NCI-H524 (cell line): ENCODE measurements at places on chromosomes 2 and 18.

DNA sequence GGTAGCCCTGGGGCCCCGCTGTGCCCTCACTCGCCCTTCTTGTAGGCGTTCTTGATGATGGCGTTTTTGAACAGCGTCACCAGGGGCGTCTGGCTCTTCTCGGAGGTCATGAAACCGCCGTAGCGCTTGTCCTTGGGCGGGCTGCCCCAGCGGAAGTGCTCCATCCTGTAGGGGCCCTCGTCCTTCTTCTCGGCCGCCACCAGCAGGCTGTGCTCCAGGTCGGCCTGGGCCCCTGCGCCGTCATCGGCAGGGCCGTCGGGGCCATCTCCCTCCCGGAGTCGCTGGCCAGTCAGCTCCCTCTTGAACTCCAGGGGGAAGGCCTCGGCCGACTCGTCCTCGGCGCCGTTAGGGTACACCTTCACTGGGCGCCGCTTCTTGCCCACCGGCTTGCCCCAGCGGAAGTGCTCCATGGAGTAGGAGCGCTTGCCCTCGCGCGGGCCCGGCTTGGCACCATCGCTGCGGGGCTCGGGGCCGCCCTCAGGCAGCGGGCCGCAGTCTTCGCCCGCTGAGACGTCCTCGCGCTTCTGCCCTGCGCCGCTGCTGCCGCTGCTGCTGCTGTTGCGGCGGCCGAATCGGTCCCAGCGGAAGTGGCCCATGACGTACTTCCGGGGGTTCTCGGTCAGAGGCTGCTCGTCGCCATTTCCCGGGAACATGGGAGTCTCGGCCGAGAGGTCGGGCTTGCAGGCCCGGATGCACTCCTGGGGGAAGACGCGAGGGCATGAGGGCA is 7.2 kb downstream of the POMC start:
- DNase-seq: no peak

- no peak for DNase-seq
Measured at GRCh38 chr2:40400336-40400953, 51.4 kb downstream of the SLC8A1 start.

GRCh38 chr2:60371681-60372080 is 181.8 kb downstream of the BCL11A start:
- no peak for DNase-seq

DNA sequence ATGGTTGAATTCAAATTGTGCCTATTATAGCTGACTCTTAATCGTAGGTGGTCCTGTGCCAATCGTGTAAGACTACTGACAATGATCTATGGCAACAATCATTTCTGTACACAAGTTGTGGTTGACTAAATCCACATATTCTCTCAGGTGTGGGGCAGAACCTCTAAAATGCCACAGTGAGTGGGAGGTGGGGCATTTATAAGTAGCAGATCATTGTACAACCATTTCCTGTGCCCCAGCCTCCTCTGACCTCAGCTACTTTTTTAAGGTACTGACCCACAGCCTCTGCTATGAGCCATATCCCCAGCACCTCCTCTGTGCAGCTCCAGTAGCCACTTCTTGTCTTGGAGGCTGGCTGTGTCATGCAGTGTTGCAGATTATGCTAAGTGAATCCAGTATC is 48.6 kb upstream of the RAPH1 start:
- DNase-seq: no peak

DNA sequence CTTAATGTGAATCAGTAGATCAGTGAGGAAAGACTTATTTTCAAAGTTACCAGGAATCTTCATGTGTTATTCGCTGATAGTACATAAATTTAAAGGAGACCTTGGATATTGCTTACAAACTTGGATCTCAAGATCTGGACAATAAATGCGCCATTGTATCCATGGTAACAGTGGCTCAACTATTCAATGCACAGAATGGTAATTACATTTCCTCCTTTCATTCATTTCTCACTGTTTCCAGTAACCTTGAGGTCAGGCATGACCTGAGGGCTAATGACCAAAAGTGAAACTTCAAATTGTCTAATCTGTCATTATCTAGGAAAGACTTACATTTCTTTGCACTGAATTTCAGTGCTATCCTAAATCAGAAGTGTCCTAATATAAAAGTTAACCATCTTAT is 8.1 kb downstream of the LRP2 start:
- no peak for DNase-seq

DNA sequence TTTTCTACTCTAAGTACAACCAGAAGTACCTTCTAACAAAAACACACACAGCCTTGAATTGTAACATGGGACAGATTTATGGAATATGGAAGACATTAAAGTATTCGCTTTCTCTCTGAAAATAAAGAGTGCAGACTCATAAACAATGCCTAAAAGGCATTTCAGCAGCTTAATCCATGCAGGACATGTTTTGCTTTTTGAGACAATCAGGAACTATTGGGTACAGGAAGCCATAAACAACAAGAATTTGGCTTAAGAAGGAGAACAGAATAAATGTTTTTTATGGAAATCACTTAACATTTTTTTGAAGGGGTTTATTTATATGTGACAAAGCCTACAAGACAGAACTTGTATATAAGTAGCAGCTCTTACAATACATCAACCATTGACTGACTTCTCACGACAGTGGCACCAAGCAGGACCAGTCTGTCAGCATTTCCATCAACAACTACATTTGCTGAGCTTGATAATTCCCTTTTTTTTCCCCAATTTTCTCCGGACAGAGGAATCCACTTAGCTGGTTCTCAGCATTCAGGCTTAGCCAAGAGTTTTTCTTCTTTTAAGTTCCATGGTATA is 140.1 kb downstream of the EXOC6B start:
- no peak for DNase-seq

GRCh38 chr2:127185705-127186104 is 34.4 kb downstream of the CYP27C1 start:
- DNase-seq: no peak

GRCh38 chr18:36066686-36067054 is 689 bp downstream of the RPRD1A start:
- no peak for DNase-seq

- DNase-seq: no peak
Measured at GRCh38 chr18:66136039-66136438, 385.2 kb downstream of the CDH7 start.

DNA sequence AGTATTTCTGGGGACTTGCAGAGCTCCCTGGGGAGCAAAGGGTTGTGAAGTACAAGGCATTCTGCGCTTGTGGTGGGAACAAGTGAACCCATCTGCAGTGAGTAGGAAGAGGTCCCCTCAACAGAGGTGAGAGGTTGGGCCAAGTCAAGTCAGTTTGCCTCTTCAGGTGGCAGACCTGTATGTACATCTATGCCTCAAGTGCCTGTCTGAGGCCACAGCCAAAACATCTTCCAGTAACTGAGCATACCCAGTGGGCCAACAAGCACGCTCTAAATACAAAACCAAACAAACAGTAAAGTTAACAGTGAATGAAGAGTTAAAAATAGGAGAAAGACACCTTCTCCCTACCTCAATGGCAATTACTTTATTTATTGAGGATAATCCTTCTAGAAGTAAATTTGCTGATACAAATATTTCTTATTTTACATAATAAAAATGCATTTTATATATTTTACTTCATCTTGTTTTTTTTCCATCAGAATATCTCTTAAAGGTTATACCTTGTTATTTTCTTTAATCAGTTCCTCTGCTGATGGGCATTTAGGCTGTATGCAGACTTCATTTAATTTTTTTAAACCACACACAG is 2.5 kb downstream of the GYPC start:
- DNase-seq: no peak

- peak; percentile 13 for DNase-seq
Measured at GRCh38 chr2:64327510-64328414, 126.2 kb upstream of the LGALSL start.

GRCh38 chr18:48263914-48264902 is 145.0 kb downstream of the ZBTB7C start:
- DNase-seq: no peak

- DNase-seq: no peak
Measured at GRCh38 chr2:7773362-7774360, 856.4 kb downstream of the RNF144A start.

GRCh38 chr2:25215232-25215631 is 46.9 kb upstream of the POMC start:
- DNase-seq: no peak

DNA sequence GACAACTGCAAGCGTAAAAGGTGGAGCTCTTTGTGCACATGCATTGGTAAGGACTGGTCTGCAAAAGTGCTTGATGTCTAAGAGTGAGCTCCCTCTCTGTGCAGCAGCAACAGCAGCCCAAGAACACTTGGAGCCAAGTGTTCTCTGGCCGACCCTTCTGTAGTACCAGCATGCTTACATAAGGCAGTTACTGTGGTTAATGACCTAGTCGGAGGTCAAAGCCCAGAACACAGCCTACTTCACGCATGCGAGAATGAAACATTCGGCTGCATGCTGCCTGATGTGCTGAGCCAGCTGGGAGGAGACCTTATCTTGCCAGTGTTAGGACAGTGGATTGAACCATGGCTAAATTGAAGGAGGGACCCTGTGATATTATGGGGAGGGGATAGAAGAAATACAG is 21.3 kb downstream of the NCAPH start:
- no peak for DNase-seq

DNA sequence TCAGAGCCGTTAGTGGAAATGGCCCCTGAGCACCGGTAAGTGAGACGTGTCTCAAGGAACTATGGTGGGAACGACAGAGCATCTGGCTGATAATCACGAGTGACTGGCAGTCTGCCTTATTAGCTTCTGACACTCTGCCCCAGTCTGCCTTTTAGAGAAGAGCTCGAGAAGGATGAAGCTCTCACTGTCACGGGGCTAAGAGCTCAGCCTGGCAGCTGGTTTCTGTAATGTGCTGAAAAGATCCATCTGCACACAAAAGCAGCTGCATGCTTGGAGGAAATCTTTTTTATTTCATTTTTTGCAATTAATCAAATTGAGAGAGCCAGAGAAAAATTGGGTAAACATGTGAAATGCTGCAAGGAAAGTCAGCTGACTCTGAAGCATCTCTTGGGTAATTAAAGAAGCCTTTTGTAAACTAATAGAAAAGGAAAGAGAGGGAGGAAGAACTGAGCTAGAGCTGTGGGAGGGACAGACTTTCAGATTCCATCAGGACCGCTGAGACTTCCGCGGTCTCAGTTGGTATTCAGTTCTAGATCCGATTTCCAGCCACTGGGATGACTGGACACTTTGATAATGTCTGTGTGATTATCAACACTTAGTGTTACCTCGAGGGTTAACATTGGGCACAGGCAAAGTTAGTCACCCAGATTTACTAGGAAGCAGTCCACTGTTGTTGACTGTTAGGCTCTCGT is 24.4 kb downstream of the MBP start:
- peak; percentile 80 for DNase-seq

GRCh38 chr18:48663096-48663930 is 124.5 kb downstream of the CTIF start:
- DNase-seq: no peak

- DNase-seq: no peak
Measured at GRCh38 chr2:198136142-198136541, 331.7 kb downstream of the PLCL1 start.

DNA sequence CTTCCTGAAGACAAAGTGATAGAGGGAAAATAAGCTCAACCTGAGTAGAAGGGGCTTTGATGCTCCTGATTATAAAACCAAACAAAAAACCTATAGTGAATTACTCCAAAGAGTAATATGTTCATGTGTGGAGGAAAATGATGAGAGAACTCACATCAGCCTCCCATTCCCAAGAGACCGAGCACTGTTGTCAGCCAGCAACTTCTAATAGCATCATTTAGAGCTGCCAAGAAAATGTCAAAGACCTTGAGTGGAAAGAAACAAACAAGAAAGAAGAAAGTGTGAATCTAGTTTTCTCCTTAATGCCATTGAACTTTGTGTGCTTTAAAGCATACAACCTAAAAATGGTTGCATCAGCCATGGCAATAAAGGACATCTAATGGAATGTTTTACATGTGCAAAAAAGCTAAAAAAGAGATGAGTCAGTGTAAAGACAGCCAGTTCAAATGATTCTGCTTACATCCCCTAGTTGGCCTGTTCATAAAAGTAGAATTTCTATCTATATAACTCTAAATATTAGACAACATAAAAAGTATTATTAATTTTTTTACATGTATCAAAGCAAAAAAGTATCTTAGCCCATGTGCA is 1066.2 kb downstream of the TDRD15 start:
- no peak for DNase-seq

DNA sequence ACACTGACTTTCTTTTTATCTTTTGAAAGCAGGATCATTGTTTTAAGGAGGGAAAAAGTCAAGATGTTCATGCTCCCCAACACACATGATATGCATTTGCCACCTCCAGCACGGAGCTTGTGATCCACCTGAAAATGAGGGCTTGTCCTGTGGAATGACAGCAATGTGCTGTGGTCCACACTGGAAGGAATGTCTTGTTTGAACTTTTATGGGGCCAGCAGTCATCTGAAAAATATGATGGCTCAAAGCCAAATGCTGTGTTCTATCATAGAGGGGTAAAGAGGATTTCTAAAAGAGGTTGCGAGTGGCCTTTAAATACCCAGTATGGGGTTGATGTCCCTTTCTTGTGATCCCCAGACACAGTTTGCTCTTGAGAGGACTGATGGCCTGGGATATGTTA is 226.5 kb upstream of the SPRED2 start:
- no peak for DNase-seq

GRCh38 chr2:188766471-188766856 is 207.7 kb upstream of the COL3A1 start:
- no peak for DNase-seq

DNA sequence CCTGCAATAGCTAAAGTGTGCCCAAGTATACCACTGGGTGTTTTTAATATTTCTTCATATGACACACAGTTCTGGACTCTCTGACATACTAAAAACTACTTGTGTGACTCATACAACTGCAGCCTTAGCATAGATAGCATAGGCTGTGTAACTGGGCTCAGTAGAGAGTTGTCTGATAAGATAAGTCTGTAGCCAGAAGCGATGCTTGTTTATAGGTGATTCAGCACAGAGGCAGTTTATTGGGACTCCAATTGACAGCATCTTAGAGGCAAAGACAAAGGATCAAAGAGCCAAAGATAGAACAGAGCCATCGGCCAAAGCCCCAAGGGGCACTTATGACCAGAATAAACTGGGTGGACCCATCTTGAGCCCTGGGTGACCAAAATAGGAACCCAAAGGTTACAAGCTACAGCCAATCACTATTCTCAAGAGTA is 42.3 kb downstream of the AAK1 start:
- DNase-seq: no peak

DNA sequence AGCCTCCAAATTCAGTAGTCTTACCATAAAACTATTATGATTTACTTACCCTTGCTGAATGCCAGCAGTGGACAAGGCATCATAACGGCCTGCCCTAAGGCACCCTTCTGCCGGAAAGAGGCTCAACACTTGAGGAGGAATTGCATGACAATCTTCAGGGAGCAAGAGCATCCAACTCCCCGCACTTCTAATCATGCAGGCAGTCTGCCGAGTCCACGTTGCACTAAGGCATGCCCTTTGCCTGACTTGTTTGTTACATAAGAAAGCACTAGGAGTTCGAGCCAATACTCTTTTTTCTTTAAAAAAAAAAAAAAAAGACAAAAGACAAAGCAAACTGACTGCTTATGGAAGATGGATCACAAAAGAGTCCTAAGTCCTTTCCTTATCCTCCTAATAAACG is 17.9 kb upstream of the SPTBN1 start:
- DNase-seq: no peak

GRCh38 chr2:157876066-157876785 is at the start of gene ACVR1:
Gene ACVR1, minus strand, starts transcription at chr2:157876330. Its CDS starts 76,837 bp downstream, at chr2:157799493.
- DNase-seq: peak; percentile 68

GRCh38 chr2:22981785-22982184 is 403.2 kb upstream of the KLHL29 start:
- no peak for DNase-seq

- DNase-seq: no peak
Measured at GRCh38 chr2:46158661-46159060, 138.5 kb upstream of the EPAS1 start.
